ENCODE measurements at places on chromosomes 3 and 15.

- DNase-seq: no peak
Measured at GRCh38 chr15:69881302-69881670, 216.4 kb downstream of the TLE3 start.

GRCh38 chr15:96790004-96790403, 459.5 kb downstream of the NR2F2 start:
- no peak for DNase-seq

DNA sequence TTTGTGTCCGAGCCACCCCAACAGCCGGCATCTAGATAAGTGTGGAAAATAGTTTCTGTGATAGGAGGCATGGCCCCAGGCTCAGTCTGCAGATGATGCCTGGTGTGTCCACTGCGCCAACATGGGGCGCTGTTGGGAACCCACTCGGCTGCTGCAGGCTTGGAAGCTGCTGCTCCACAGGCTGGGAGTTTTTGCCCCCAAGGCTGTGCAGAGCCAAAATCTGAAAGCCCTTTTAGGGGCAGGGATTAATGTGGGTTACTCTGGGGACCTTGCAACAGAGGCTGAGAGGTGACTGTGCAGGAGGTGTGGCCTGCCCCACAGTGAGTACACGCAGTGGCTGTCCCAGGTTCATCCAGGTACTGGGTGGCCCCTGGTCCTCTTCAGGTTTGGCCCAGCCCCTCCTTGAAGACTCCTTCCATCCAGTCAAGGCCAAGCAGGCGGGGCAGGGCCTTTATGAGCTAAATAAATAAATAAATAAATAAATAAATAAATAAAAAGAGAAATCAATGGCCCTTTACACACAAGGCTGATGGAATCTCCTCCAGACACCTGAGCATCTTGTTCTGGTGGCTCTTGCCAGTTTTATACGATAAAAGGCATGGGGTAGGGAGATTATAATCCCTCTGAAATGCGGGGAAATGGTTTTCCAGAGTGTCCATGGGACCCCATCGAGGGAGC, 73.8 kb downstream of the AAGAB start:
- DNase-seq: no peak

GRCh38 chr3:171809611-171809860, 747 bp downstream of the PLD1 start:
- DNase-seq: no peak

GRCh38 chr3:191727338-191727737, 266.4 kb downstream of the PYDC2 start:
- DNase-seq: no peak

Data from right lobe of liver (tissue), 6 donors.